ENCODE measurements at places on chromosomes 2 and 18.

- H3K36me3 ChIP-seq = no peaks in the 10 kb centered on the region
- no peaks in the 10 kb centered on the region for H3K4me1 ChIP-seq
- DNase-seq = no peak
- no peaks in the 10 kb centered on the region for H3K27me3 ChIP-seq
- H3K27ac ChIP-seq = no peak overlapping the region
- H3K4me3 ChIP-seq = no peak overlapping the region
Observed at GRCh38 chr18:59605633-59606192, 91.5 kb downstream of the CCBE1 start.

GRCh38 chr2:202196727-202197126 is 41.7 kb downstream of the SUMO1 start:
- H3K4me3 ChIP-seq = no peak overlapping the region
- no peaks in the 10 kb centered on the region for H3K4me1 ChIP-seq
- H3K36me3 ChIP-seq = no peaks in the 10 kb centered on the region
- H3K27ac ChIP-seq = no peak overlapping the region
- no peak for DNase-seq

DNA sequence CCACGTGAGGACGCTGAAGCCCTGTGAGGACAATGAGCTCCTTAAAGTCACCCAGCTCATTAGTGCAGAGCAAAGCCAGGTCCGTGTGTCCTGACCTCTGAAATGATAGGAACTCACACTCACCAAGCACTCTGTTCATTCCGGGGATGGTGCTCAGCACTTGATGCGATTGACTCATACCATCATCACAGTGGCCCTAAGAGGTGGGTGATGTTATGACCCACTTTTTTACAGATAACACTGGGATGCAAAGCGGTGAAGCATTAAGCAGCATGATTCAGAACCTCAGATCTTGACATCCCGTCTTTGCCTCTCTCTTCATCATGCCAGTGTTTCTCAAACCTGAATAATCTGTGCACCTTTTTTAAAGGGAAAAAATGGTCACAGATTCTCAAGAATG is 234.8 kb downstream of the ALPK2 start:
- peaks cover 26% of the 10 kb centered on the region for H3K4me1 ChIP-seq
- no peaks in the 10 kb centered on the region for H3K27me3 ChIP-seq
- H3K36me3 ChIP-seq = peaks cover 43% of the 10 kb centered on the region
- no peak overlapping the region for H3K27ac ChIP-seq
- DNase-seq = no peak
- H3K4me3 ChIP-seq = no peak overlapping the region

DNA sequence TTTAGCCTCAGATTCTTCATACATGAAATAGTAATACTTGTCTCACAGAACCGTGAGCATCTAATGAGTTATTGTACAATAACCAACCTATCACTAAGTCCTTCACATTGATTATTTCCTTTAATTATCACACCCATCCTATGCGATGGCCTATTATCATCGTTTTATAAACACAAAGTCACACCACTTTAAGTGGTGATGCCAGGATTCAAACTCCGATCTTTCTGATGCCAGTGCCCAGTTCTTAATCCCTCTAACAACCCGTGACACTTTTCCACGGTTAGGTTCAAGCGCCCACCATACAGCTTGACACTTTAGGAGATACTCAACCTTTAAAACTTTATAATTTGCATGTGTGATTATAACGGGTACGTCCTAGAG is 523 bp upstream of the ALMS1 start:
- peak overlapping the region; percentile 89 for H3K4me3 ChIP-seq
- no peak for DNase-seq
- H3K27ac ChIP-seq = peak overlapping the region; percentile 83
- H3K4me1 ChIP-seq = peaks cover 18% of the 10 kb centered on the region
- no peaks in the 10 kb centered on the region for H3K27me3 ChIP-seq
- H3K36me3 ChIP-seq = no peaks in the 10 kb centered on the region

DNA sequence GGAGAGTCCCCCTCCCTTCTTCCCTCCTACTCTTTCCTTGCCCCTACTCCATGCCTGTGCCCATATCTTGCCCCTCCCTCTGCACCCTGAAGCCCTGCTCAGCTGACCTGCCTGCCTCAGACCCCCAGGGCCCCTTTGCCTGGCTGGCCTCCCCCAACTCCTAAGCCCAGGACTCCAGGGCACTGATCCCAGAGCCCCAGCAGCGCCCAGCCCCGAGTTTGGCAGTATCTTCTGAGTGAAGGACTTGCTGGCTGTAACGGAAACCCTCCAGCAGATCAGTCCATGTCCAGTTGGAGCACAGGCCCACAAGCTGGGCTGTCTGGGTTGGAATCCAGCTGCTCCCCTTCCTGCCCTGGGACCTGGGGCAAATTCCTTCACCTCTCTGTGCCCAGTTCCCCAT is 46.0 kb downstream of the MCFD2 start:
- H3K4me3 ChIP-seq = no peak overlapping the region
- H3K36me3 ChIP-seq = no peaks in the 10 kb centered on the region
- H3K27me3 ChIP-seq = no peaks in the 10 kb centered on the region
- no peak overlapping the region for H3K27ac ChIP-seq

- no peaks in the 10 kb centered on the region for H3K36me3 ChIP-seq
- DNase-seq = no peak
- H3K4me3 ChIP-seq = no peak overlapping the region
Observed at GRCh38 chr2:29336341-29337241, 221.4 kb downstream of the CLIP4 start.

DNA sequence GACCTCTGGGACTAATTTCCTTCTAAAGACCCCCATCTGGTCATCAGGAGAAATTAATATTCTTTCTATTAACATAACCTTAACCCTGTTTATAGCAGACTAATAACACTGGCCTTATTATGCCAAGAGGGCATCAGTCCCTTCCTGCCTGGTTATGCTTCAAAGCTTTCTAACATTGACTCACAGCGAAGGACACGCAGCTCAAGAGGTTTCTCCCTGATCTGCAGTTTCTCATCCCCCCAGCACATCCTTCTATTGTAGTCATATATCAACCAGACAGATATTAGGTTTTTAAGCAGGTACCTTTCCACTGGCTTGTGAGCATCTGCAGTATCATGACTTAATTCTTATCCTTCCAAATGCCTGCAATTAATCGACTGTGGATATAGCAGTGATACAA is 100.0 kb upstream of the CXCR4 start:
- H3K27me3 ChIP-seq = no peaks in the 10 kb centered on the region
- no peak overlapping the region for H3K4me3 ChIP-seq
- H3K36me3 ChIP-seq = no peaks in the 10 kb centered on the region
- H3K27ac ChIP-seq = no peak overlapping the region
- DNase-seq = no peak

- DNase-seq = no peak
- peaks cover 57% of the 10 kb centered on the region for H3K36me3 ChIP-seq
- H3K27me3 ChIP-seq = no peaks in the 10 kb centered on the region
- no peak overlapping the region for H3K4me3 ChIP-seq
Observed at GRCh38 chr2:36464006-36464721, 108.6 kb downstream of the CRIM1 start.

DNA sequence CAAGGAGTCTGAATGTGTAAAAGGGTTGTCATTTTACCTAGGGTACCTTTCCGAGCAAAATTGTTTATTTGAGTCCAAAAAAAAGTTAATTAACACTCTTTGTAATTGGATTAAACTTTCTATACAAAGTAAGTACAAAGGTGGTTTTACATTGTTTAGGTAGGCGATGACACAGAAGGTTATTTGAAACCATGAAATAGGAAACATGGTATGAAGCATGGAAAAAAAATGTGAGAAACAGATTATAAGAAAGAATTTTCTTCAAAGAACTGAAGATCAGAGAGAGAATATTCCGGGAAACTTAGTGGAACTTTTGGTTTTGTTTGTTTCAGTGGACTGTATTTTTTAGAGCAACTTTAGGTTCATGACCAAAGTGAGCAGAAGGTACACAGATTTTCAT is 32.7 kb downstream of the CARF start:
- peaks cover 45% of the 10 kb centered on the region for H3K36me3 ChIP-seq
- H3K27me3 ChIP-seq = no peaks in the 10 kb centered on the region
- H3K4me3 ChIP-seq = no peak overlapping the region
- no peak overlapping the region for H3K27ac ChIP-seq
- H3K4me1 ChIP-seq = no peaks in the 10 kb centered on the region

GRCh38 chr2:26162963-26163362 is 9.9 kb upstream of the GAREM2 start:
- H3K4me1 ChIP-seq = peaks cover 4% of the 10 kb centered on the region
- H3K4me3 ChIP-seq = no peak overlapping the region
- no peaks in the 10 kb centered on the region for H3K27me3 ChIP-seq
- no peaks in the 10 kb centered on the region for H3K36me3 ChIP-seq

DNA sequence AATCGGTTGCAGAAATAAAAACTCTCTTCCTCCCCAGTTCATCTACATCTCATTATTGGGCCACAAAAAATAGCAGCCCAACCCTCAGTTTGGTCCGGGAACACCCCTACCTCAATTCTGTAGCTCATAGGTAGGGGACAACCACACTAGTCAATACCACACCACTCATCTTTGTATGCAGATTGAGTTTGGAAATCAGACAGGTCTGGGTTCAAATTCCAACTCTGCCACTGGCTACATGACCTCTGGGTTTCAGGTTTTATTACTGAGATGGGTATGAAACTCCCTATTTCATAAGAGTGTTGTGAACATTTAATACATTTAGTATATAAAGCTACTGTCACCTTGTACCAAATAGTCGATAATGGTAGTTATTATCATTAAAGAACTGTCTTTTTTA is 2.2 kb upstream of the SUCLG1 start:
- no peak overlapping the region for H3K27ac ChIP-seq
- H3K36me3 ChIP-seq = no peaks in the 10 kb centered on the region
- no peak for DNase-seq
- peaks cover 28% of the 10 kb centered on the region for H3K4me1 ChIP-seq
- H3K27me3 ChIP-seq = no peaks in the 10 kb centered on the region

DNA sequence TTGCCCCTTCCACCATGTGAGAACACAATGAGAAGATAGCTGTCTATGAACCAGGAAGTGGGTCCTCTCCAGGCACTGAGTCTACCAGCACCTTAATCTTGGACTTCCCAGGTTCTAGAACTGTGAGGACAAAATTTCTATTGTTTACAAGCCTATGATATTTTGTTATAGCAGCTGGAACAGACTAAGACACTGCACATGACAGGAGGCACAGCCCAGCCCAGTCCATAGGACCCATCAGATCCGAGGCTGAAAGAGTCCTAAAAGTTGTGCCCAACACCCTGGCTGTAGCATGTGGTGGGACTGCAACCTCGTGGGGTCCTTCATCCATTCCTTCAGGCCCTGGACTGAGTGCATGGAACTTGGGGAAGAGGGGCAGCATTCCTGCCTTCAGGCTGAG is 48.4 kb upstream of the YWHAQ start:
- H3K27ac ChIP-seq = no peak overlapping the region
- H3K4me3 ChIP-seq = no peak overlapping the region
- no peaks in the 10 kb centered on the region for H3K36me3 ChIP-seq
- DNase-seq = no peak
- no peaks in the 10 kb centered on the region for H3K27me3 ChIP-seq

GRCh38 chr18:63192885-63193349 is 126.7 kb downstream of the BCL2 start:
- H3K27ac ChIP-seq = peak overlapping the region; percentile 87
- no peaks in the 10 kb centered on the region for H3K36me3 ChIP-seq
- peaks cover 67% of the 10 kb centered on the region for H3K4me1 ChIP-seq
- no peaks in the 10 kb centered on the region for H3K27me3 ChIP-seq

DNA sequence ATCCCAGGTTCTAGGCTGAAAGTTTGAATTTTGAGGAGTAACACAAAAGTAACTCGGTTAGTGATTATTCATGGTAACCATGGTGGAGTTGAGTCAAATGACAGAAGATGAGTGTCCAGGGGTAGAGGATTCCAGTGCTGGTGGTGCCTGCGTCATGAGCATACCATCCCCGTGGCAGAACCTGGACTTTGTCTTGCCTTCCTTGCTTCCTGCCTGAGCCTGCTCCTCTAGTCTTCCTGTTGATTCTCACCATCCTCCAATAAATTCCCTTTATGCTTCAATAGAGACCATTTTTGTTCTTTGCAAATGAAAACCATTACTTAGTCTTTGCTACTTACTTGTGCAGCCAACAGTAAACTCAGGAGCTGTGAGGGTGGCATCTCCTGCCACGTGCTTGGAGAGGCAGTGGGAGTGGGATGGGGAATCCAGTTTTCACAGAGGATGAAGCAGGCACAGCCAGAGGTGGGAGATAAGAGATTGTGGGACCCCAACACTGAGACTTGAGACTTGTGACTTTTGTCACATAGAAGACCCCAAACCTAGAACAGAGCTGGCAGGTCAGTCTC is 4.1 kb upstream of the YES1 start:
- H3K27me3 ChIP-seq = no peaks in the 10 kb centered on the region
- H3K36me3 ChIP-seq = no peaks in the 10 kb centered on the region
- H3K4me3 ChIP-seq = no peak overlapping the region
- peaks cover 9% of the 10 kb centered on the region for H3K4me1 ChIP-seq
- no peak for DNase-seq
- H3K27ac ChIP-seq = no peak overlapping the region

GRCh38 chr2:240182476-240182875 is 42.0 kb upstream of the OTOS start:
- no peaks in the 10 kb centered on the region for H3K36me3 ChIP-seq
- H3K4me3 ChIP-seq = no peak overlapping the region
- H3K27me3 ChIP-seq = no peaks in the 10 kb centered on the region
- no peak for DNase-seq

GRCh38 chr2:20135631-20136050 is 84.2 kb upstream of the LAPTM4A start:
- no peak overlapping the region for H3K4me3 ChIP-seq
- no peaks in the 10 kb centered on the region for H3K36me3 ChIP-seq
- DNase-seq = peak; percentile 55
- no peak overlapping the region for H3K27ac ChIP-seq

DNA sequence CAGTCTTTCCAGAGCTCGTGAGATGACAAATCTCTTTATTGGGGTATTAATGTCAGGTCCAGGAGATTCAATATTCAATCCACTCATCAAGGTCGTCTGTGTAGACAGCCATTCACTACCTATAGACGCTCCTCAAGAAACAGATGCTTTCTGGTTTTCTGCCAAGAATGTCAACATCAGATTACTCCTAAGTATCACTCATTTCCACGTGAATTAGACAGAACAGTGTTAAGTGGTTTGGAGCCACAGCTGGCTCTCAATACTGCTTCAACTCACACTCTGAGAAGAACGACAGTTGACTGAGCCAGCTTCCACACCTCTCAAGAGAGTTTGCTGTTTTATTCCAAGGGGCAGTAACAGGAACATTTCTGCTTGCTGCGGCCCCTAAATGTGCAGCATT is 113.5 kb upstream of the NEDD4L start:
- no peak overlapping the region for H3K4me3 ChIP-seq
- H3K27ac ChIP-seq = no peak overlapping the region

DNA sequence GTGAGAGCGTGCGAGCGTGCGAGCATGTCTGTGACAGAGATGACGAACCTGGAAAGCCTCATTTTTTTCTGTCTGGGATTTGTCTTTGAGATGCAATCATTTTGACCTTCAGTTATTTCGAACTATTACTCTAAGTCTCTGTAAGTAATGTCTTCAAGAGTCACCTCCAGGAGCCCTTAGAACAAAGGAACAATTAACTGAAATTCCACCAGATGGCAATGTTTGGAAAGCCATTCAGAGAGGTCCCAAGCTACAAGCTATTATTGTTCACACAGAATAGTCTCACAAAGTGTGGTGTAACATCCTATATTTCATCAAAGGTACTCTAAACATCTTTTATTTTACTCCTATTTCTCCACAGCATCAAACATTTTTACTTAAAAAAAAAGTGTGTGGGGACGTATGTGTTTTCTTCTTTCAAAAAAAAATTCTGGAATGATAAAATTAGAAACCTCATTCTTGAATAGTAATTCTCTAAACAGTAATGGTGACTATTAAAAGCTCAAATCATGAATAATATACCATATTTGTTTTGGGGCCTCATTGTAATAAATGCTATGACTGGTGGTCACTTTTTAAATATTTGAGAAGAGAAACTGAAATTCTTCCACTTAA is 35.1 kb upstream of the MAPRE2 start:
- no peak overlapping the region for H3K4me3 ChIP-seq
- H3K27me3 ChIP-seq = no peaks in the 10 kb centered on the region
- H3K27ac ChIP-seq = no peak overlapping the region
- H3K36me3 ChIP-seq = no peaks in the 10 kb centered on the region
- peaks cover 13% of the 10 kb centered on the region for H3K4me1 ChIP-seq

Data from psoas muscle (tissue), 8 donors.